ENCODE measurements at places on chromosomes 16 and 17. TPM values are rescaled to one million over a fixed set of nuclear protein-coding genes. Genes with fewer than 3 reads are reported as not detected.

MEFV gene
- total RNA-seq = 1.2 TPM

LRRC75A gene
- 0.39 TPM for total RNA-seq

PROCA1 gene
- total RNA-seq = 0.70 TPM

SCGB1C2 gene
- total RNA-seq = not detected

PRKCB gene
- total RNA-seq = under 0.01 TPM

CCL4L2 gene
- not detected for total RNA-seq

MYH13 gene
- total RNA-seq = not detected

KRT38 gene
- total RNA-seq = not detected

VTN gene
- total RNA-seq = not detected

SCIMP gene
- not detected for total RNA-seq

LGALS9B gene
- total RNA-seq = not detected

MGAT5B gene
- 5.3 TPM for total RNA-seq

ATP2A1 gene
- total RNA-seq = 0.04 TPM

PPY gene
- not detected for total RNA-seq

MGRN1 gene
- 15.4 TPM for total RNA-seq

MATCAP1 gene
- total RNA-seq = 4.5 TPM

MRM3 gene
- 33.4 TPM for total RNA-seq

PRAC2 gene
- not detected for total RNA-seq

TNFRSF17 gene
- not detected for total RNA-seq

INCA1 gene
- 0.23 TPM for total RNA-seq

KRTAP2-3 gene
- total RNA-seq = not detected

CREBBP gene
- total RNA-seq = 15.8 TPM

NPLOC4 gene
- total RNA-seq = 63.7 TPM

MRPS23 gene
- 36.2 TPM for total RNA-seq

SLFN12L gene
- total RNA-seq = 0.31 TPM

FAM117A gene
- 8.1 TPM for total RNA-seq

UNC13D gene
- total RNA-seq = 1.9 TPM

CAVIN1 gene
- 69.6 TPM for total RNA-seq

TSC2 gene
- total RNA-seq = 11.0 TPM

C17orf67 gene
- 0.41 TPM for total RNA-seq

HSBP1 gene
- total RNA-seq = 30.7 TPM

NUPR1 gene
- 52.0 TPM for total RNA-seq

VASN gene
- total RNA-seq = 22.8 TPM

SPSB3 gene
- 23.9 TPM for total RNA-seq

NPIPB4 gene
- total RNA-seq = 2.3 TPM

KREMEN2 gene
- 11.0 TPM for total RNA-seq

NAGS gene
- total RNA-seq = 1.0 TPM

CHD9 gene
- total RNA-seq = 15.8 TPM

KRTAP4-3 gene
- not detected for total RNA-seq

KRT12 gene
- total RNA-seq = not detected

SLC5A10 gene
- 0.10 TPM for total RNA-seq

ASB16 gene
- total RNA-seq = not detected

GNAO1 gene
- 0.68 TPM for total RNA-seq

TBC1D28 gene
- total RNA-seq = not detected

GP1BA gene
- not detected for total RNA-seq

NATD1 gene
- total RNA-seq = 0.81 TPM

CDT1 gene
- 26.4 TPM for total RNA-seq

FAM20A gene
- total RNA-seq = not detected

ACAP1 gene
- total RNA-seq = not detected

IRF8 gene
- total RNA-seq = 1.7 TPM

MSLN gene
- not detected for total RNA-seq

SLC13A2 gene
- not detected for total RNA-seq

Data from H4 (cell line).